T-helper 9 cell (primary cell): ENCODE measurements at places on chromosomes 11 and 22.

DNA sequence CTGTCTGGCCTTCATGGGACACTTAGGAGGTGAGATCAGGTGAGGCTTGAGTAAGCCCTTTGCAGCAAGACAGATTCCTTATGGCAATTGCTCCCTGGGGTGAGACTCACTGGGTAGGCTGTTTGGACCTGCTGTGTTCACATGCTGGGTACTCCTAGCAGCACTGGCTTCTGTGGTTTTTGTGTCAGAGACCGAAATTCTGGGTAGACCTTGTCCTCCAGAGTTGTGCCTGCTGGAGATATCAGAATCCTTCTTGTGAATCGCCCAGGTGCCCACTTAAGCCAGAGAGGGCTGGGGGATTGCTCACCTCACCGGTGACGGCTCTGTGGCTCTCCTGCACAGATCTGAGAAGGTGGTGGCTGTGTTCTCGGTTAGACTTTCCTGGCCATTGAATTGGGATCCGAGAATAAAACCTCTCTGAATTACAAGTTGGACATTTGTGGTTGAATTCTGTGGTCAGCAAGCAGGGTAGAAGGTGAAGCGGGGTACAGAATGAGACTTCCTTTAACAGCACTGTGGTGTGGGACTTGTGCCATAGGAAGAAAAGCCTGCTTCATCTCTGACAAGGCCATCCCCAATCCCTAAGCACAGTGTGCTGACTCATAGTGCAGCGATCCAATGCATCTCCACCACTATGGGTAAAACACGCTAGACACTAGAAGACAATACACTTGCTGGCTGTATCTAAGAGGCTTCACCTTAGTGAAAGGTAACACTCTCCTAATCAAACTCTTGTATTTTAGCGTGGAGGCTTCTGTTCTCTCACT lies 52.5 kb upstream of the TTC12 start:
- no peak for DNase-seq

GRCh38 chr11:2208691-2209369 lies 37.2 kb upstream of the TH start:
- no peak for DNase-seq

DNA sequence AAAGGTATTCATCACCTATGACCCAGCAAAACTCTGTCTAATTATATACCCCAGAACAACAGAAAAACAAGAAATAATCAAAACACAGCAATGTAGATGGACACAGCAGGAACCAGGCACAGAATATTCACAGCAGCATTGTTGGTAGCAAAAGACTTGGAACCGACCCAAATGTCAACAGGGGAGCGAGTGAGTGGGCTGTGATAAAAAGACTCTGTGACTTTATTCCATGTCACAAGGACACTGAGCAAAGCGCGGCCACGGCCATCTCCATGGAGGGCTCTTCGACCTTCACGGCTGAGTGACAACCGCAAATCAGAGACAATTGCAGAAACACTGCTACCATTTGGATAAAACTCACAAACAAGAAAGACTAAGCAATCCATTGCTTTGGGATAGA lies 1373.1 kb downstream of the TBC1D22A start:
- DNase-seq, result no peak

GRCh38 chr11:58513747-58514367 lies 6.0 kb upstream of the OR5B21 start:
- DNase-seq, result no peak

DNA sequence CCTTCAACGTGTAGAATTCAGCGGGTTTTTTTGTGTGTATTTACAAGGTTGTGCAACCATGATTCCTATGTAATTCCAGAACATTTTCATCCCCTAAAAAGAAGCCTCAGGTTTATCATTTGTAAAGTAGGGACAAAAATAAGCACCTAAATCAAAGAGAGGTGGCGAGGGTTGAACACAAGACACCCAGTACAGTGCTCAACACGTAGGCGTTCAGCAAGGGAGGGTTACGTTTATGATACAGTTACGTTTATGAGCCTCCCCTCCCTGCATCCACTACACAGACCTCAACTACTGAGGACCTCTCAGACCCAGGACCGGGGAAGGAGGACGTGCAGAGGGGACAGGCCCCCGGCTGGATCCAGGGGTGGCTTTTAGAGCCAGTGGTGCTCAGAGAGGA lies 44.7 kb downstream of the FLRT1 start:
- no peak for DNase-seq

DNA sequence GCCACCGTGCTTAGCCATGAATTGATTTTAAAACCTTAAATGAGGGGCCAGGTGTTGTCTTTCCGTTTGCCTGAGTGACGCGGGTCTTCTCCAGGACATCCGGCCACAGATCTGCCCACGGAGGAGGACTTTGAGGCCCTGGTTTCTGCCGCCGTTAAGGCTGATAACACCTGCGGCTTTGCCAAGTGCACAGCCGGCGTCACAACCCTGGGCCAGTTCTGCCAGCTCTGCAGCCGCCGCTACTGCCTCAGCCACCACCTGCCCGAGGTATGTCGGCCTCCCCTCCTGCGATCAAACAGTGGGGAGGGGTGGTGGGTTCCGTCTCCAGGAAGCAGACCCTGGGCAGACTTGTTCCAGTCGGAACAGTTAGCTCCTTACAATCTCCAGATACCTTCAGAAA lies 34.4 kb downstream of the IGHMBP2 start:
- no peak for DNase-seq

GRCh38 chr11:131483877-131484276 lies 113.5 kb downstream of the NTM start:
- DNase-seq, result no peak

DNA sequence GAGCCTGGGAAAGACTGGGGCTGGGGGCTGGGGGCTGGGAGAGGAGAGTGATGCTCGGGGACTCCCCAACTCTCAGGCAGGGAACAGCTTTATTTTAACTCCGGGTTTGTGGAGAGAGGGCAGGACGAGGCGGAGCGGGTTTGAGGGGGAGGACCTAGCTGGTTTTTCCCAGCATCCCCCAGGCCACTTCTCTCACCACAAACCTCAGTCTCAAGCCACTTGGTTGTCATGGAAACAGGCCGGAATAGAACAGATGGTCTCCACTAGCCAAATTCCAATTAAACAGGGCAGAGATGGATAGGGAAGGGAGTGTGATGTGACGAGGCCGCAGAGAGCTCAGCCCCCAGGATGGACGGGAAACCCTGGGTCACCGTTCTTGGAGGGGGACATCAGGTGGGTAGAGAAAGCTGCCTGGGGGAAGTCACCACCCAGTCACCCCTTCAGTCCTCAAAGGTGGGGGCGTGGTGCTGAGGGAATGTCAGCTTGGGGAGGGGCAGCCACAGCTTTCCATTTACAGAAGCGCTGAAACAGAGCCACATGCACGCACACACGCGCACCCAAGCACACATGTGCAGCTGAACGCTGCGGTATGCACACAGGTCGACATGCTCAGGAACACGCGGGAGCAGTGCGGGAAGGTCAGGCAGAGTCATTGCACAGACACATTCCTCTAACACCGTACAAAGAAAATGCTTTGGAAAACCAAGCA lies 19.2 kb downstream of the NECTIN1 start:
- DNase-seq, result no peak

- no peak for DNase-seq
These were observed 2.0 kb downstream of the SERPINH1 start for GRCh38 chr11:75563978-75564552.

GRCh38 chr22:19559324-19559811 lies 35.2 kb upstream of the CLDN5 start:
- no peak for DNase-seq

DNA sequence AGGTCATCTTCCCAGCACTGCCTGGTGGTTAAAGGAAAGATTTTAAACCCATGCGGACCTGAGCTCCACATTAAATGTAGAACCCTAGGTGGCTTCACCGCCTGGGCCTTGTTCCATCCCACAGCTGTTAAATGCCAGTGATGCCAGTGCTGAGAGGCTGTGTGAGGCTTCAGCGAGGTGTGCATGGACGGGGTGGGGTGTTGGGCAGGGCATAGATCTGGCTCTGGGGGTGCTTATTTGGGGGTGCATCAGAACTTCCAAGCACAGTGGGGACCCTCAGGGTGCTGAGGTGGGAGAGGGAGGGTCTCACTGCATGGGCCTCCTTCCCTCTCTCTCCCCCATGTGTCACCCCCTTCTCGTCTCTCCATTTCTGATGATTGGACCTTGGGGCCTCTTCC lies 90.1 kb upstream of the B3GAT1 start:
- no peak for DNase-seq

DNA sequence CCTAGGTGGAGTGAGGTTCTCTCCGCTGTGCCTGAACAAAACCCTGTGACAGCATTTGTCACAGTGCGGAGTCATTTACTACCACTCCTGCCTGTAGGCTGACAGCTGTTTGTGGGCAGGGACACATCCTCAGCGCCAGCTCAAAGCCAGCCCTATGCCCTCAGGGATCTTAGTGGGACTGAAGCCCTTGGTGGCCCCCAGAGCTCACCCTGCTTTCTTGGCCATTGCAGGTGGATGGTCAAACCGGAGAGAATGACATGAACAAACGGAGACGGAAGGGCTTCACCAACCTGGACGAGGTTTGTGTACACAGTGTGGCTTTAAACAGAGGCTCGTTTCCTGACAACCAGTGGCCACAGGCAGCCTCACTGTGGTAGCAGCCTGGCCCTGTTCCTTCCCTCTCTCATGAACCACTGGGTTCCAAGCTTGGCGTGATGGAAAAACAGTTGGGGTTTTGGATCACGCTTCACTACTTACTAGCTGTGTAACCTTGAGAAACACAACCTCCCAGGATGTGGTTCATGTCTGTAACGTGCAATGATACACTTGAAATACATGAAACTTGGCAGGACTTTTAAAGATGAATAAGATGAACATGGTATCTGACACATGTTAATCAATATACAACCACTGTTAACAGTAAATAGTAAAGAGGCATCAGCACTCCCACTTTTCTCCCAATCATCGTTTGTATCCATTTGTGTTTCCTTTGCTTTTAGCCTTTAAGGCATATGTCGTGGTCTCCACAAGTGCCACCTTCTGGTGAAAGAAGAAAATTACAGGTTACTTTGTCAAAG lies 125.8 kb downstream of the MICAL2 start:
- DNase-seq, result peak; percentile 12

DNA sequence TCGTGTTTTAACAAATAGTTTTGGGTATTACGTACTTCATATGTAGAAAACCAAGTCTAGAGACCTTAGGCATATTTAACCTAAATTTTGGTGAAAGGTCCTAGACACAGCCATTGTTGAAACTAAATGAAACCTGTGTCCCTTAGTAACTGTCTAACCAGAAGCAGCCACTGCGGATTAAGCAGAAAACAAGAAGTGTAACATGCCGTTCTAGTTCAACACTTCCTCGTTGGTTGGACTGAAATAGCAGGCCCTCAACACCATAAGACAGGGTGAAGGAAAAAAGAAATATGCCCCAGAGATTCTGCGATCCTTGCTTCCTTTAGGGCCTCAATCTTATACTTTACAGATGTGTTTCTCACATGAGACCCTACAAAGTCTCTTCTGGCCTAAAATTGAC lies 2.0 kb downstream of the NAA40 start:
- no peak for DNase-seq

DNA sequence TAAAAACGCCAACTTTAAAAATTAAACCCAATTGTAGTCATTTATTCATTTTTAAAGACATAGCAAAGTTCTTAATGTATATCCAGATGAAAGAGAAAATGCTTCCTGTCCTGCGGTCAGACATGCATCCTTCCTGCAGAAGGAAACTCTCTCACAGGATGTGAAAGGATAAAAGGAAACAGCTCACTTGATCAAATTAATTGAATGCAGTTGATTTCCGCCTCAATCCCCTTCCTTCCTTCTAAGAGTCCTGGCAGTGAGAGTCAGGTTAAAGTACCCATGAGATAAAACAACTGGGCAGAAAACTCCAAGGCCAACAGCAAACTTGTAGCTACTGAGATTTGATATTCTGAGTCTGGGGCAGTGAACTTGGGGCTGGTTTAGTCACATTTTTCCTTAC lies 38.5 kb downstream of the CWC15 start:
- no peak for DNase-seq

DNA sequence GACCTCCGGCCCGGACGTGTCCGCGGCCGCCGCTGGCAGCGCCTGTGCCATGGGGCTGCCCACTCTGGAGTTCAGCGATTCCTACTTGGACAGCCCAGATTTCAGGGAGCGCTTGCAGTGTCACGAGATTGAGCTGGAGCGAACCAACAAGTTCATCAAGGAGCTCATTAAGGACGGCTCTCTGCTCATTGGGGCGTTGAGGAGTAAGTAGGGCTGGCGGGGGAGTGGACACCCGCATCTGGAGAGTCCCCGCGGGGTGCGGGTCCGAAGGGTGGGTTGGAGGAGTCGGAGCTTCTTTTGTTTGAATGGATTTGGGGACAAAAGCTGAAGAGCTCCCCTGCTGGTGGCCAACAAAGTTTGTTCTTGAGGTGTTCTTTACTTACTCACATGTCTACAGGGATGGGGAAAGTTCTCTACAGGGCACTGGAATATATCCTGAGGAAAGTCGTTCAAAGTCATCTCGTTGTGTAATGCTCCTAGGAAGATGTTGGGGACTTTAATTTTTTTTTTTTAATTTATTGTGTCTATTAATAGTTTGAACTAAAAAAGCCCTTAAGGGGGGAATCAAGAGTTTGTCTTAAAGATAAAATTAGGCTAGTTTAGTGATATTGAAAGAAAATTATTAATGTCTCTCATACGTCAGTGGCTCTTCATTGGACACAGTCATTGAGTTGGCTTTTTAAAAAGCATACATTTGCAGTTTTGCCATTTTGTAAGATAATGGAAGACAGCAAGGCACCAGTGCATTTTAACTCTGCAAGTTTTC lies 725 bp downstream of the ARHGAP42 start:
- DNase-seq, result no peak

- no peak for DNase-seq
These were observed 37.2 kb downstream of the MS4A6A start for GRCh38 chr11:60145677-60146076.

- no peak for DNase-seq
These were observed at the start of gene CLCF1 for GRCh38 chr11:67372993-67373647. Gene CLCF1 (minus strand): TSS chr11:67373598. CDS start chr11:67373539, 59 bp downstream.

- no peak for DNase-seq
These were observed 32.2 kb downstream of the P4HA3 start for GRCh38 chr11:74279256-74279655.

DNA sequence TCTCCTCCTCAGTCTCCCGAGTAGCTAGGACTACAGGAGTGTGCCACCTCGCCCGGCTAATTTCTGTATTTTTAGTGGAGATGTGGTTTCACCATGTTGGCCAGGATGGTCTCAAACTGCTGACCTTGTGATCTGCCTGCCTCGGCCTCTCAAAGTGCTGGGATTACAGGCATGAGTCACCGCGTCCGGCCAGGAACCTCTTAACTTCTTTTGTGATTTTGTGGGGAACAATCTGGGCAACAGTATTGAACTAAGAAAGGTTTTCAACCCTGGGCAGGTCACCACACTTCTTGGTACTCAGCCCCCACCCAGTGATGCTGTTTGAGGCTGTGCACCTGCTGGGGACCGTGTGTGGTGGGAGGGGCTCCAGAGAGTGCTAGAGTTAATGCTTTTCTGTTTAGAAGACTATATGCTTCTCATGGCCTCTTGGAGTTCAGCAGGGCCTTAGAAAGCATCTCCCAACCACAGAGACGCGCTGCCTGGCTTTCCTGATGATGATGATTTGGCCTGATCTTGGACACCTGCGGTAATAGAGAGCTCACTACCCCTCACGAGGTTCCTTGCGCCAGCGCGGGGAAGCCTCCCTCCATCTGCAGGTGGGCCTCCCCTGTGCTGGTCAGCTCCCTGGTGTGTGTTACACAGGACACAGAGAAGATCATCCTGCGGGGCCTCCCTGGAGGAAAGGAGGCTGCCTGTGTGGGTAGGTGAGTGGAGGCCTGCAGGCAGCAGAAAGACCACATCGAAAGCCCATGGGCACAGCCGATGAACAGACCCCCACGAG lies 1.2 kb downstream of the DENND6B start:
- no peak for DNase-seq

- no peak for DNase-seq
These were observed 36.2 kb downstream of the CYTH4 start for GRCh38 chr22:37318364-37319109.
